Activated B cell treated with CpG ODN at 0.5 μM for 24 hours (primary cell): ENCODE measurements at places on chromosomes 2 and 18.
A peak's percentile ranks its signal among the peaks of the same experiment; 100 is the strongest.

DNA sequence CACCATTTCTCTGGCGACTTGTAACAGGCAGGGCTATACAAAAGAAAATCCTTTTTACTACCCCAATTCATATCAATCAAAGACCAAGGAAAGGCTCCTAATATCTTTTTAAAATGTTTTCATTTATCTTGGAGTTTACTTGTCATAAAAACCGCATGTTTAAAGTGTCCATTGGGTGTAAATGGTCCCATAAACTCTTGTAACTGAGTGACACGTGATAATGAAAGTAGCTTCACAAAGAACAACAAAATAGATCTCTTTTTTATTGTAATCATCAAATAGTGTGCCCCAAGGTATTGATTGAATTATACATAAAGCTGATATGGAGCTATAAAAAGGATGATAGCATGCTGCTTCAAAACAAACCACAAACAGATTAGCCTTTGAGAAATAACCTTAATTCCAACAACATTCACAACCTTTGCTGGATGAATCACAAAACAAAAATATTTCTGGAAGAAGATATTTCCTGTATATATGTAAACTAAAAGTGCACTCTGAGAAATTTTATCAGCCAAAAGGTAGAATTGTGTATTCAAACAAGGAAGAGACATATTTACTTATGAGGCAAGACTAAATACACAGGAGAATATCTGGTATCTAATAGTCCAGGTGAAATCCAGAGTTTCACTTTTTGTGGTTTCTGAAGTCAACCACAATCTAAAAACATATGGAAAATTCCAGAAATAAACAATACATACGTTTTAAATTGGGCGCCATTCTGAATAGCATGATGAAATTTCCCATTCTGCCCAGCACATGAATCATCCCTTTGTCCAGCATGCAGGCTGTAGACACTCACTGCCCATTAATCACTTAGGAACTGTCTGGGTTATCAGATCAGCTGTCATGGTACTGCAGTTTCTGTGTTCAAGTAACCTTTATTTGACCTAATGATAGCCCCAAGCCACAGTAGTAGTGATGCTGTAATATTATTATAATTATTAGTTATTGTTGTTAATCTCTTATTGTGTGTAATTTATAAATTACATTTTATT is 237.5 kb downstream of the PIK3C3 start:
- DNase-seq = no peak

GRCh38 chr2:182682210-182682609 is 33.8 kb upstream of the DNAJC10 start:
- no peak for DNase-seq

DNA sequence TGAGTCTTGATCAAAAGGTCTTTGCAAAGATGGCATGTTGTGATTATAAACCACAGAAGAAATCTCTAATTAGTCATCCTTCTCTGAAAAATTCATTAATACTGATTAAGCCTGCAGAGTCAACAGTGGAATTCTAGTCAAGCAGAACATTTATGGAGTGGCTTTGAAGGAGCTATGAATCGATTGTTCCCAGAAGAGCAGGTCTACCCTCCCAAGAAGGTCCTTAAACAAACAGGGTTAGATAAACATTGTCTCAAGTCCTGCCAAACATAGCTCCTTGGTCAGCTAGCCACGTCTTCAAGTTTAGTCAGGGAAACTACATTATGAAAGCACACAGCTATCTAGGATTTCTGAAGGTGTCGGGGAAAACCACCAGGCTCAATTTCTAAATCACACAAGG is 88.9 kb downstream of the ITGA4 start:
- no peak for DNase-seq

GRCh38 chr2:190533968-190534309 is 583 bp downstream of the NEMP2 start:
- no peak for DNase-seq

DNA sequence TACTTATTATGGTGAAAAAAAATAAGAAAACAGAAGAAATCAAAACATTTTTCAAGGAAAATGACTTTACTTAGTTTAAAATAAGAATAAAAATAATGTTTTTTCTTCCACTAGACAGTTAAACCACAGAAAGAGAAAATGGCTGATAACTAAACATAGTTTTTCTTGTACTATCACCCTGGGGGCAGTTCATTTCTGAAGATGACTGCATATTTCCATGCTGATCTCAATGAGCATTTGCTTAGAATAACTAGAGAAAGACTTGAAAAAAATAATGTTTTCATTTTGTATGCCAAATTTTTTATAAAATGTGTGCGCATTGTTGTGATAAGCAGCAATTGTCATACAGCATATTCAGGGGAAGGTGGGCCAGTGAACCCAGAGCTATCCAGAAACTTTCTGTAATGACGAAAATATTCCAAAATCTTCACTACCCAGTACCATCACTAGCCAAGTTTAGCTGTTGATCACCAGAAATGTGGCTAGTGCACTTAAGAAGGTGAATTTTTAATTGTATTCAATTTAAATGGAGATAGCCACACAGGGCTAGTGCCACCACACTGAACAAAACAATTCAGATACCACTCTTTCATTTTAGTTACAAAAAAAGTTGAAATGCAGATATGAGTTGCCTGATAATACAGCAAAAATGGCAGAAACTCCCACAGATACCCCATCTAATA is 513.4 kb upstream of the NETO1 start:
- DNase-seq = no peak

DNA sequence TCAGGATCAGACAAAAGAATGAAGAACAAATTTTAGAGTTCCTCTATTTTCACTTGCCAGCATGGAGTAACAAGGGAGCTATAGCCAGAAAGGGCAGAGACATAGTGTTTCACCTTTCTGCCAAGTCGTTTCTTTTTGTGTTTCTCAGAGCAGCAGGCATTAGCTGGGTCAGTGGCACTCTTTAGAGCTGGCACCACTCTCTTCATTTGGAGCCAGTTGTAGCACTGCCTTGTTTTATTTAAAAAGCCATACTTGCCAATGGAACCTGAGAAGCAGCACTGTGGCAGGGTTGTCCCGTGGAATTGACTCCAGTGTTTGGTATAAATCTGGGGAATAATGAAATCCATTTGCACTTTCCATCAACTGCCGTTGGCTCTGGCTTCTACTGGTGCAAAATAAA is 64.0 kb downstream of the LRRTM4 start:
- no peak for DNase-seq

DNA sequence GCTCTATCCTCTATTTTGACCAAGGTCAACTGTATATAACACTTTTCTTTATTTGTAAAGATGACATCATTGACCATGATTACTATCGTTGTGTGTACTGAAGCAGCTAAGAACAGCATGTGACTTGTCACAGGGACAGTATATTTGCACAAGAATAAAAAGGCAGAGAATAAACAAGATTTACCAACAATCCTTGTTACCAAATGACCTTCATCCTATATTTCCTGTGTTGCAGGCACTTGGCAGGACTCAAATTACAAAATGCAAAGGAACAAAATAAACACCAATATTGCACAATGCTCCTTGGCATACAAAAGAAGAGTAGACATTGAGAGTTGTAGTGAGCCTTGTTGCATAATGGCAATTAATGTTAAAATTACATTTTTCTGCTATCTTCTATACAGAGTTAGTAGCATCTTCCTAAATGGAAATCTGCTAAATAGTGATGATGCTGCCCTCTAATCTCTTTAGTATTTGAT is 61.8 kb downstream of the RFTN2 start:
- DNase-seq = no peak

- DNase-seq = no peak
Observed at GRCh38 chr2:86012007-86012712, 93.5 kb downstream of the POLR1A start.

DNA sequence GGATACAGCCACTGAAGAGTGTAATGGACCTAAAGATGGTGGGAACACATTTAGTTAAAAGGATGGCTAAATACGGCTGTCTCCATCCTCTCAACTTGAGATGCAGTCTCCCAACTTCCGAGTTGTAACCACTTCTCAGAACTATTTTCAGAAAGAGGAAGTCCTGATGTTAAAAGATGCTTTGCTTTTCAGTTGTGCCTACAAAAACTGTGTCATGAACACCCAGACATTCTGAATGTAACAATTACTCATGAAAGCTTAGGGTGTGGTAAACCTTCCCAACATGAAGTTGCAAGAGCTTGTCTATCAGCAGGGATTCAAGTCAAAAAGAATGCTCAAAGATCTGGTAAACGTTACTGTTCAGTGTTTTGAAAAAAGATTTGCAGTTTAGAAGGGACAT is 147.9 kb downstream of the DOCK10 start:
- DNase-seq = no peak

DNA sequence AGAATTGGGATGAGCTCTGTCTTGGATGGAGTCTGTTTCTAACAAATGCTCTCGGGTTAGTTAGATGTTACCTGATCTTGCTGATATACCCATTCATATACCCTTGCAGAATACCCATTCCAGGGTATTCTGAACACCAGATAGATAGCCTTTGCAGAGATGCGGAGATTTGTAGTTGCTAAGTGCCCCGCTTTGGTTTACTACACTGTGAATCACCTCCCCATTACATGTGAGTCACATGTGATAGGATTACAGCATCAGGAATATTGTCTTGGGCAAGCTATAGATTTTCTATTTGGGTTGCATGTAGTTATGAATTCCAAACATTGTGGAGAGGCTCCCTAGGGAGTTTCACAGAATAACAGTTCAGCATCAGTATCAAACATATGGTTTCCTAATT is 3.8 kb downstream of the VSNL1 start:
- DNase-seq = no peak

- peak; percentile 46 for DNase-seq
Observed at GRCh38 chr2:38602136-38602731, 494 bp downstream of the HNRNPLL start.

GRCh38 chr2:129798626-129799025 is 180.8 kb upstream of the RAB6C start:
- no peak for DNase-seq

GRCh38 chr18:53567929-53568574 is 656.4 kb downstream of the MBD2 start:
- DNase-seq = no peak

DNA sequence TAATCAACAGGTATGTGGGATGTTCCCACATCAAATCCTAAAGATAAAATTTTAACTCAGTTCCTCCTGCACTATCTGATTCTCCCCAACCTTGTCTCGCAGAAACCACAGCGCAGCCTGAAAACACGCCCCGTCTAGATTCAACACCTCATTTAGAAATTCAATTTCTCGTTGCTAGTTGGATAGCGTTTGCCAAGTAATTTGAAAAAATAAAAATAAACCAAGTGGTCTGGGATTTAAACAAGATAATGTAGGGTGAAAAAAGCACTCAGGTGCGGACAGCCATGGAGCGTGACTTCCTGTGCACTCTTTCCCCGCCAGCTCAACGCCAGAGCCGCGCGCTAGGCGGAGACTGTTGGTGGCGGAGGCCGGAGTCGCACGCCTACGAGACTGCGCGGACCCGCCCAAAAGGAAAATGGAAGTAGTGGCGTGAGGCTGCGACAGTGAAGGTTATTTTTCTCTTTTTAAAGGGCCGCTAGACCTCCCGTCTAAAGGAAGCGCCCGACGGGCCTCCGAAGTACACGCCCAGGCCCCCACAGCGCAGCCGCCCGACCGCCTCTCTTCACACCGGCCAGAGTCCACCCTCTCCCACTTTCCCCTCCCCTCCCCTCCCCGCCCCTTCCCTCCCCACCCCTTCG is 615 bp upstream of the CCNT2 start:
- peak; percentile 81 for DNase-seq

- peak; percentile 35 for DNase-seq
Observed at GRCh38 chr2:147844697-147845410, at the start of gene ACVR2A. ACVR2A (plus strand) TSS chr2:147845029; CDS start chr2:147845153, 124 bp downstream.

DNA sequence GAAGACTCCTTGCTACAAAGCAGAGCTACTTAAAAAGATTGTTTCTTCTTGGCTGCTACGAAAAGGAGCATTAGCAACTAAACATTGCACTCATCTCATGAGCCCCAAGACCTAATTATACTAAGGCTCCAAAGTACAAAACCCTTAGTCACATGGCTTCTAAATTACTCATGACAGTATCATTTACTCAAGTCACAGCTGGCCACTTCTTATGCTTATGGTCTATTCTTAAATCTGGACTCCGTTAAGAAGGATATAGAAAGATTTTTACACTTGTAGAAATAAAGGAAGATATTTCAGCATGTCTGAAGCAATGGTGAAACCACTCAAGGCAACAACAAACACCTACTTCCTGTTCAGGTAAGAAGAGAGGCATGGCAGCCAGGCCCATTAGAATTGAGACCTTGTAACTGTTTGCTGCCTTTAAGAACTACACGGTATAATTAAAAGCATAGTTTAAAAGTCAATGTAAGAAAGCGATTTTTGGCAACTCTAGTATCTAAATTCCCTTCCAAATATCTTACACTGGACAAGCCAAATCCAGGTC is 12.7 kb downstream of the ANKRD44 start:
- DNase-seq = no peak

GRCh38 chr18:13501891-13502290 is 224.5 kb downstream of the FAM210A start:
- DNase-seq = no peak

DNA sequence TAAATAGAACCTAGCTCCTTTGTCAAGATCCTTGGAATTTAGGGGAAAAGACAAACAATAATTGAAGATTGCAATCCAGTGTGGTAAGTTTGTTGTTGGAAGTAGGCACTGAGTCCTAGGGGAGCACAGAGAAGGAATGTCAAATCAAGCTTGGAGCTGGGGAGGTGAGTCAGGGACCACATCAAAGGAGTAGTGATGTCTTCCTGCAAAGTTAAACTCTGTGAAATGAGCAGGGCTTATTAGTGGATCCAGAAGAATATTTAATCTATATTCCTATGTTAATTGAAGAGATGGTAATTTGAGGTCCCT is 41.7 kb upstream of the NABP1 start:
- DNase-seq = no peak

- no peak for DNase-seq
Observed at GRCh38 chr18:13437796-13438506, 219.4 kb downstream of the LDLRAD4 start.

DNA sequence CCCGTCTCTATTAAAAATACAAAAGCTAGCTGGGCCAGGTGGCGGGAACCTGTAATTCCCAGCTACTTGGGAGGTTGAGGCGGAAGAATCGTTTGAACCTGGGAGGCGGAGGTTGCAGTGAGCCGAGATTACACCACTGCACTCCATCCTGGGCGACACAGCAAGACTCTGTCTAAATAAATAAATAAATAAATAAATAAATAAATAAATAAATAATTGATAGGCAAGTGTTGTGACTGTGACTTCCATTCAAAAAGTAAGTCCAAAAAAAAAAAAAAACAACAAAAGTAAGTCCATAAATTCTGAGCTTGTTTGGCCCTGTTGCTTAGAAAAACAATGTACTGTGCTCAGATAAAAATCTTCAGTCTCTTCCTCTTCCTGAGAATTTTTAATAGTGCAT is 2.2 kb downstream of the STON1 start:
- no peak for DNase-seq

GRCh38 chr18:35038881-35039491 is 2.2 kb upstream of the MAPRE2 start:
- DNase-seq = no peak

- no peak for DNase-seq
Observed at GRCh38 chr18:27863780-27864430, 313.0 kb downstream of the CDH2 start.
